ENCODE measurements at places on chromosomes 1 and 21.

DNA sequence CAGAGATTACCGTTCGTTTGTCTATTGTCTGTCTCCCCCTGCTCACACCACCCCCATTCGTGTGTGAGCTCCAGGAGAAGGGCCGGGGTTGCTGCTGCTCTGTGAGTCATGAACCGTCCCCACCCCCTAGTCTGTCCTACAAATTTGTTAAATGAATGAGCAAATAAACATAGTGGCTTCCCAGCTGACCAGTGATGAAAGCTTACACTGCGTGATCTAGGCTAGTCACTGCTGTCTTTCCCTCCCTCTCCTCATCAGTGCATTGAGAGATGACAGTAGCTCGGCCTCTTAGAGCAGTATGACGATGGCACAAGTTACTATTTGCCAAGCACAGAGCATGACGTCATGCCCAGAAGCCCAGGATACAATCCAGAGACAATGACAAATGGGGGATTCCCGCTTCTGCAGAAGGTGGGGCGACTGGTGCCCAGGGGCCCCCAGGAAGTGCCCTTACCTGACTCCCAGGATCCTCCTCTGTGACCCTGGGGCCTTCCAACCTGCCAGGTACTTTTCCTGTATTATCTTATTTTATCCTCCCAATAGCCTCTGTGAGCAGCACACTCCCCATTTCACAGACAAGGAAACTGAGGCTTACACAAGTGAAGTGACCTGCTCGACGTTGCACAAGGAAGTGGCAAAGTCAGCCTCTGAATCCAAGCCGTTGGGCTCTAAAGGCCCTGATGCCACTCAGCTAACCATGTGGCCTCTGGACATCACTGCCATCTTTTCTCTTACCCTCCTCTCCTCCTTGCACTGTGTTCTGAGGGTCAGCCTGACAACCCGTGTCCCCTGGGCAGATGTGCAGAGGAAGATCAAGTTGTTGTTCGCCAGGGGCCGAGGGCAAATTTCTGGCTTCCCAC, 8.6 kb upstream of the EPHA2 start:
- no peak for DNase-seq

DNA sequence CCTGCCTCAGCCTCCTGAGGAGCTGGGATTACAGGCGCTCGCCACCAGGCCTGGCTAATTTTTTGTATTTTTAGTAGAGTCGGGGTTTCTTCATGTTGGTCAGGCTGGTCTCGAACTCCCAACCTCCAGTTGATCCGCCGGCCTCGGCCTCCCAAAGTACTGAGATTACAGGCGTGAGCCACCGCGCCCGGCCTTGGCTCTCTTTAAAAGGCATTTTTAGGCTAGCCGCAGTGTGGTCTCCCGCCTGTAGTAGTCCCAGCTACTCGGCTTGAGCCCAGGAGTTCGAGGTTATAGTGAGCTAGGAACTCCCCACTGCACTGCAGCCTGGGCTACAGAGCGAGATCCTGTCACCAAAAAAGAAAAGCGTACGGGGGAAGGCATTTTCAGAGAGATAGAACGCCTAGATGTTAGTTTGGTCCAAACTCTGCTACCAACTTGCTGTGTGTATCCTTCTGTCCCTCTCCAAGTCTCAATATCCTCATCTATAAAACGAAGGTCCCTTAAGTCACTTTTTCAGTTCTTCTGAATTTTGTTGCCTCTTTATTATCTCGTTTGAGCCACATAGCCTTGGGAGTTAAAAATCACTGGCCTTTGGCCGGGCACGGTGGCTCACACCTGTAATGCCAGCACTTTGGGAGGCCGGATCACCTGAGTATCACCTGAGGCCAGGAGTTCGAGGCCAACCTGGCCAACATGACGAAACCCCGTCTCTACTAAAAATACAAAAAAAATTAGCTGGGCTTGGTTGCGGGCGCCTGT, 734 bp downstream of the MED18 start:
- DNase-seq, result no peak

DNA sequence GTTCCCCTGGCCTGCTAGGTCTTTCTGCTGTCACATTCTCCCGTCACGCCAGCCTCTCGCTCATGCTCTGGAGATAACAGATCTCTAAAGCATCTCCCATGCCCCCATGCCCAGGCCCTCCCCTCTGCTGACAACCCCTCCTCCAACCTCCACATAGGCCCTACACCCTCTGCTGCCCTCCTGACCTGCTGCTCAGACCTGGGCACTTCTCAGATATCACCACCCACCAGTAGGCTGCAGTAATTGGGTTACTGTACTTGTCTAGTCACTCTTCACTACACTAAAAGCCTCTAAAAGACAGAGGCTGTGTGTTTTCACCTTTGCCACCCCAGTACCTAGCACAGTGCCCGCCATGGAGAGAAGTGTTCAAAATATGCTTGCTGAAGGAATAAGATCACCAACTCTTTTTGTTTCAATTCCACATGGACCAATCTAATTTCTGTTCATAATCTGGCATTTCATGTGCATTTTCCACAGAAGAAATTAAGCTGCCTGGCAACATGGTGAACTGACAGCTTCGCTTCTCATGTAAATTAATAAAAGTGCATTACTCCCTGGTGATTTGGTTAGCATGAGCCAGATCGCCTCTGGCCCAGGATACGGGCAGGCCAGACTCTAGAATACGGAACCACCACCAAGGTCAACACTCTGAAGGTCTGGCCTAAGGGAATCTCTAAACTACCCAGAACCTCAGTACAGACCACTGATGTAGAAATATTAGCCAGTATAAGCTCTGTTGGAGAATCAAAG, 20.7 kb downstream of the LBR start:
- DNase-seq, result no peak

GRCh38 chr1:41525891-41526587, 41.6 kb upstream of the EDN2 start:
- no peak for DNase-seq

- DNase-seq, result no peak
Observed at GRCh38 chr1:100736746-100737145, 17.2 kb downstream of the VCAM1 start.

DNA sequence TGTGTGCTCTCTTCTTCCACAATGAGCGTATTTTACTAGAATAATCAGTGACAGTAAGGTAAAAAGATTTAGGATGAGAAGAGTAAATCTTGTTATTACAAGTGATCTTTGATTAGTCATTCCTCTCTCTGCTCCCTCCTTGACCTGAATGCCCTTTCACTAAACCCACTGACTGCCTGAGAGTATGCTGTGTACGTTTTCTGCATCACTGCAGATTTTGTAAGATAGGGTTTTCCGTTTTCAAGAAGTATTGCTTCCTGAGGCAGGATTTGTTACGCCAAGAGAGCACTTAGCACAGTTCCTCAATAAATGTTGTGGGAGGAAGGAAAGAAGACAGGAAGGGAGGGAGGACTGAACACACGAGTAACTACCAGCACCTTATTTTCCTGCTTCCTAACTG, 7.7 kb upstream of the LAMB3 start:
- no peak for DNase-seq

GRCh38 chr1:107748531-107748930, 216.4 kb downstream of the VAV3 start:
- DNase-seq, result no peak

DNA sequence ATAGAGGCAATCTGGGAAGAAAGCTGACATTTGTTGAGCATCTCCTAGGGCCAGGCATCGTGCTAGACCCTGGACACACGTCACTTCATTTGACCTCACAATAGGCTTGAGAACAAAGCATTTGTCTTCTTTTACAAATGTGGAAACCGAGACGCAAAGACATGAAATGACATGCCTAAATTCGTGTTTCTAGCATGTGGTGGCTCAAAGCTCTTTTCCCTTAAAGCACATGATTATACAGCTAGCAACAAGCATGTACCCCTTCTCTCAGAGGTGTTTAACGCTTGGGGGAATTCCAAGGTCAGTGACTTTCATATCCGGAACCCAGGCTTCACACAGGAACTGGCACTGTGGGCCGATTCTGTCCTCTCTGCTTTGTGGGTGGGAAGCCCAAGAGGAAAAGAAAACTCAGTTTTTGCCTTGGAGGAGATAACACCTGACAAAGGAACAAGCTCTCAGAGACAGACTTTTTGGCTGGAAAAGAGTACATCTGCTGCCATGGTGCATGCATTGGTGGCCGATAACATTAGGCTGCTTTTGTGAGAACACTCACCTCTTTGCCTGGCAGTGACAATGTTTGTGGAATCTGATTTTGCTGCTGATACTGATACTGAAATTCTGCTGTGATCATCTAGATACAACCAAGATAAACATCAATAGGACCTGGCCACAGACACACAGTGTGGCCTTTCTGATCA, 15.4 kb upstream of the CD2 start:
- no peak for DNase-seq

- DNase-seq, result no peak
Observed at GRCh38 chr21:23789864-23790263, 1817.4 kb downstream of the MRPL39 start.

GRCh38 chr1:70836456-70836855, 211.2 kb downstream of the PTGER3 start:
- no peak for DNase-seq

DNA sequence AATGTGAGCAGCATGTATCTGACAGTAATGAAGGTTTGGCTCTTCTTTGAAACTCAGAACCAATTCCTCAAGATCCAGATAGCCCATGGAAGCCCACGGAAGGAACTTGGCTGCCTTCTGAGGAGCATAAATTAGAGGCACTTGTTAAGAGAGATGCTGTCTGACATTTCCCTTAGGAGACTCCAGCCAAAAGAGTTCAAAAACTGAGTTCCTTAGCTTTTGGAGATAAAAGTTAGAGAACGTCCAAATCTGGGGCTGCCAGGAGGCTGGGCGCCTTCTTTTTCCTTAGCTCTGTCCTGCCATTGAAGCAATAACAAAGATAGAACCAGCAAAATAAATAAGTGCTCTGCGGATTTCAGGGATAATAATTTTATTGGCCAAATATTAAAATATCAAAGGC, 439.6 kb upstream of the USP24 start:
- DNase-seq, result no peak

DNA sequence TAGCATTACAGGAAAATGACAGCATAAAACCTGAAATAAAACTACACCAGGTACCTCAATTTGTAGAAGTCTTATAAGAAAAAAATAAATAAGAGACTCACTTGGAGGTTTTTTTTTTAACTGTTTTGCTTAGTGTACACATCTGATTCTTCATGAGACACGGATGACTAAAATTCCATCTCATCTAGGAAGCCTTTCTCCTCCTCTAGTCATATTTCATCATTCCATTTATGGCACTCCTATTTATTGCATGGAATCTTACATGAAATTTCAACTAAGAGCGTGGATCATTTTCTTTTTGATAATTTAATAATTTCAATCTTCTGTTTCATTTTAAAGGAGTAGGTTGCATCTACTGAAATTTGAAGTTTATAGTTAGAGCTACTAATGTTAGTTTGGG, 1.6 kb upstream of the PTGS2 start:
- no peak for DNase-seq

DNA sequence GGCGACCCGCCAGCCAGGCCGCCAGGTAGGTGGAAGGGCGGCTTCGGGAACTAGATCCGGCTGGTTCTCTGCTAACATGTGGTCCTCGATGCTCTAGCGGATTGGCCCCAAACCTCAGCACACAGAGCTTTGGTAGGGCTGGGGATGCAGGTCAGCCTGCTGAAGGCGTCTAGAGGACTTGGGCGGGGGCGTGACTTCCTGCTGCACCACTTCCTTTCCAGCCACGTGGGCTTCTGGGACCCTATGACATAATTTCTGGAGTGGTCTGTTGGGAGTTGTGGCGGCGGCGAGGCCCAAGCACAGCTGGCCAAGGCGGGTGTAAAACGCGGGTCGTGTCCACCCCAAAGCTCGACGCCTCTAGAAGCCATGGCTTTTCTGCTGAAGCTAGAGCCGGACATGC, 124.5 kb downstream of the ATF6 start:
- DNase-seq, result no peak

DNA sequence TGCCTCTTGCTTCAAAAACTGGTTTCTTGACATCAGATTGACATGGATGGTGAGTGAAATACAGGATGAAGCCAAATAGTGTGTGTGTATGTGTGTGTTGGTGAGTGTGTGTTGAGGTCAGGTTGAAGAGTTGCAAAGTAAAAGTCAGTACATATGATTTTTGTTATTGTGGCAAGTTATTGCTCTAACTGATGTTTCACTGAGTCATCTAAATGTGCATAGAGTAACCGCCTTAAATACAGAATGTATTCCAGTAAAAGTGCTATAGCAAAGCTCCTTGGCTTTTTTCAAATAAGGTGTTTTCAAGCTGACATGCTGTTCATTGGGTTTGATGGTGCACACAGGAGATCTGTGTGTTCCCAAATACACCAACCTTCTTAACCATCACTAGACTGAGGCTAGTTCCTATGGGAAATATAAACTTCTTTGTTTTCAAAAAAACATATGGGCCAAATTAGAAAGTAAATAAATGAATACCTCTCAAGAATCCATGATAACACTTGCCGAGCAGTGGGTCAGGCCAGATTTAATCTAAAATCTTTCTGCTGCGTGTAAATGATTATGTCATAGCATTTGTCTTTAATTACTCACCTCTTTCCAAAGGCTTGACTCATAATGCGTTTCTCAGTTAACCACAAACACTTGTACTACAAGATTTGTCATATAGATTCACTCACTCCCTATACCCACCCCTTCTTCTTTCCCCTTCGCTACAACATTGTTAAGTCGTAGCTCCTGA, 151.1 kb downstream of the LYPLAL1 start:
- no peak for DNase-seq

GRCh38 chr1:91621907-91622306, 121.3 kb downstream of the CDC7 start:
- DNase-seq, result no peak

DNA sequence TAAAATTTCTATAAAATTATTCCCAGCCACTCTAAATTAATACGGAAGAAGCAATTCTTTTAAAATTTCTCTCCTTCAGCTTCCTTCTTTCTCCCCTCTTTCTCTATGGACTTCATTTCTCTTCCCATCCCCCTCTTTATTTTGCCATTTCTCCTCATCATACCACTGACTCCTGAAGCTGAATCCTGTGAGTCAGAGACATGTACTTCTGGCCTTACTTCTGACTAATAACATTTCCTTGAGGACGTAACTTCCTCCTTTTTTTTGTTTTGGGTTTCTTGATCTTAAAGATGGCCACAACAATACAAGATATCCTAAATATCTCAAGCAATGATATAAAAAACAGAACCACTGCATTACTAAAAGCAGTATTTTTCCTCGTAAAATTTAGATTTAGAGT, 63.6 kb upstream of the DENND1B start:
- DNase-seq, result no peak

DNA sequence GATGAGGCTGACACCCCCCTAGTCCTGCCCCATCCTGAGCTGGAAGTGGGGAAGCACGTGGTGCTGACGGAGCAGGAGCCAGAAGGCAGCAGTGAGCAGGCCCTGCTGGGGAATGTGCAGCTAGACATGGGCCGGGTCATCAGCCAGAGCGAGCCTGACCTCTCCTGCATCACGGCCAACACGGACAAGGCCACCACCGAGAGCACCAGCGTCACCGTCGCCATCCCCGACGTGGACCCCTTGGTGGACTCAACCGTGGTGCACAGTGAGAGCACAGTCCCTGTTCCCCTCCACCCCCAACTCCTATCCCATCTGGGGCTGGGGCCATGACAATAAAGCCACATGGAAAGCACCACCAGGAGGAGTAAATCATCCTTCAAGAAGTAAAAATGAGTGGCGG, 250.2 kb downstream of the CACNA1E start:
- no peak for DNase-seq
